Stimulated activated CD8-positive, alpha-beta memory T cell treated with anti-CD3 and anti-CD28 coated beads, Interleukin-2, amount 100 ng/mL, for 1 hour (primary cell): ENCODE measurements at places on chromosomes 3 and 15.

- no peak for DNase-seq
Measured at GRCh38 chr3:103653996-103654395, 1219.2 kb downstream of the ZPLD1 start.

GRCh38 chr15:101266034-101266433 is 11.3 kb downstream of the SELENOS start:
- no peak for DNase-seq

DNA sequence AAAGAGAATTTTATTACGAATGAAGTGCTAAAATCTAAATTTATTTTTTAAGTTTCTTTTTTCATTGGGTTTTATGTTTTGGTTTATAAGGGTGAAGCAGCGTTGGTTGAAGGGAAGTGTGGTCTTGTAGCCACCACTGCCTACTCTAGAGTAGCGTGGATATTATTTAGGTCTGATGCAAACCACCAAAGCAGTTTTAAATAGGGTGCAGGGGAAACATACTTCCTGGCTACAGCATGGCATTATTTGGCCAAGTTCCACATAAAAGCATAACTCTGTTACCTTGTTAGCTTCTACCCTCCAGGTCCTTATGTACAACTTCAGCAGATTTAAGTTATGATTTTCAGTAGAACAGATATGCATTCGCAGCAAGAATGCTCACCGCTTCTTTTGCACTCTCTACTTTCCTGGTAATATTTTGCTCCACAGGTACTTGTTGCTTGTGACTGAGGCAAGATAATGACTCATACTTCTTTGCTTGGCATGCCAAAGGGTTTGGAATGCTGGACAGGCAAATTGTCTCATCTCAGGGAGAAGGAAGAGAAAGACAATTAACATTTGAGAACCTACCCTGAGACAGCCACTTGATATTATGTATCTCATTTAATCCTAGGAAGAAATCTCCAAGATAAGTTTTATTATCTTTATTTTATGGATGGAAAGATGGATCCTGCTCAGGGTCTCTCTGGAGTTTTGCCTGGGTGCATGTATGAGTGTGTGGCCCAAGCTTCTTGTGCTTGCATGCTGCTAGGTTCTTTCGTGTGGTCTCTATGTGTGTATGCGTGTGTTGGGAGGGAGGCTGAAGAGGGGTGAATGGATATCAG is 5.4 kb downstream of the TGFBR2 start:
- DNase-seq: no peak

GRCh38 chr15:36609793-36610192 is 30.4 kb downstream of the CDIN1 start:
- DNase-seq: no peak

DNA sequence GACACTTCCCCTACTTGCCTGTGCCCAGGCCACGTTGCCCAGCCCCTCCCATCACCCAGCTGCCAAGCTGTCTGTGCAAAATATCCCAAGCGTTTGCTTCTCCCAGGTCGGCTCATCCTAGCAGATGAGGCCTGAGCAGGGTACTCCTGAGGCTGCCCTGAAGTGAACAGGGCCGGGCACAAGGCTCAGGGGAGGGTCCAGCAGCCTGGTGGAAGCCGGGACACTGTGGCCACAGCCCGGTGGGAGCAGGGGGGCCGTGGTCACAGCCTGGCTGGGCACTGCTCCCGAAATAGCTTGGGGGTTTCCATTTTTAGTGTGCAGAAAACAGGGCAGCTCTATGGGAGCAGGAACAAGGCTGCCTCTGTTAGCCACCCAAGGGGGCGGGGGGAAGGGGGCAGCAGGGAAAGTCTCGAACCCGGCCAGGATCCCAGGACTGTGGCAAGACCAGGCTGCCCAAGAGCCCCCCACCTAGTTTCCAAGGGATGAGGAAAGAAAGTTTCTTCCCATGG is 3.4 kb downstream of the PLXNB1 start:
- no peak for DNase-seq

- DNase-seq: no peak
Measured at GRCh38 chr3:185693985-185694653, 108.0 kb downstream of the SENP2 start.

DNA sequence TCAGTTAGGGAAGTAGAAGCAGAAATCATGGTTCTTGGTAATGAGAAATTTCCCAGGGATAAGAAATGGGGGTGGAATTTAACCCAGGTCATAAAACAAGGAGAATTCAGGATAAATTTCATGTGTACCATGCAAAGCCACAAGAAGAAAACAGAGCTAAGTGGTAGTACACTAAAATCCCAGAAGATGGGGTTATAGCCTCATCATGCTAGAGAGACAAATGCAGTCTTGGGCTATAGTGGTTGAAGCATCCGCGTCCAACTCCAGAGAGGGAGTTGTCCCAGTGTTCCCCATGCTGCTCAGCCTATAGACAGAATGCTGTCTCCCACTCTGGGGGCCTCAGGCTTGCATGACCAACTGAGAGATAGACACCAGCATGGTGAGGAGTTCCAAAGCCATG is 36.2 kb upstream of the CLRN1 start:
- no peak for DNase-seq

DNA sequence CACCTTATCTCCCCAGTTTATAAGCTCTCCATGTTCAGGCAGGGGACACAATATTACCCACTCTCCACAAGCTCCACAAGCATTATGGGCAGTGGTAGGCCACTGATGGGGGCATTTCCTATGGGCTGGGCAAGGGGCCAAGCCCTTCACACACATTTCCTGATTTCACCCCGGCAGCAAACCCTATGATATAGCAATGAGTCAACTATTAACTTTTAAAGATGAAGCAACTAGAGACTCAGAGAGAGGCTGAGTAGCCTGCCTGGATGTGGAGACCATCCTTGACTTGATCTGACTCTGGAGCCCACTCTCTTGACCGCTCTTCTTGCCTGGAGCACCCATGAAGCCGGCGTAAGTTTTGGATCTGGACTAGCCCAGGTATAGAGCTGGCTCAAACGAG is 27.4 kb downstream of the FOXL2NB start:
- DNase-seq: no peak

GRCh38 chr15:98823012-98823458 is 174.7 kb downstream of the IGF1R start:
- no peak for DNase-seq

DNA sequence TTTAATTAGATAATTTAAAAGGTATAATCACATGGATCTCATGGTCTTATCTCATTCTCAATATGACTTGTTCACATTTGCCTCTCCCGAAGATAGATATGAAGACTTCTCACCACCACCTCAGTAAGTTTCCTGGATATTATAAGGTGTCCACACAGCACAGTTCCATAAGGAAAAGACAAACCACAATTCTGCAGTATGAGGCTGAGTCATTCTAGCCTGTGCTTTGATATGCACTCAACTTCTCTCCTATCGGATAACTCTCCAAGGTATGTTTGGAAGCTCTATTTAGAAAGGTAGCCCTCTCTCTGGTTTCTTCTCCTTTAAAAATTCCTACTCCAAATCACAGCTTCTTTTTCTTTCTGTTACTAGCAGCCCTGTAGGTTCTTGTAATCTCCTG is 612.8 kb downstream of the ZPLD1 start:
- no peak for DNase-seq
